ENCODE measurements at places on chromosomes 7 and 10.

GRCh38 chr10:30039567-30039966, 19.8 kb downstream of the JCAD start:
- no peak for DNase-seq

- DNase-seq, result no peak
These were observed 353.4 kb downstream of the FGFR2 start for GRCh38 chr10:121244818-121245217.

DNA sequence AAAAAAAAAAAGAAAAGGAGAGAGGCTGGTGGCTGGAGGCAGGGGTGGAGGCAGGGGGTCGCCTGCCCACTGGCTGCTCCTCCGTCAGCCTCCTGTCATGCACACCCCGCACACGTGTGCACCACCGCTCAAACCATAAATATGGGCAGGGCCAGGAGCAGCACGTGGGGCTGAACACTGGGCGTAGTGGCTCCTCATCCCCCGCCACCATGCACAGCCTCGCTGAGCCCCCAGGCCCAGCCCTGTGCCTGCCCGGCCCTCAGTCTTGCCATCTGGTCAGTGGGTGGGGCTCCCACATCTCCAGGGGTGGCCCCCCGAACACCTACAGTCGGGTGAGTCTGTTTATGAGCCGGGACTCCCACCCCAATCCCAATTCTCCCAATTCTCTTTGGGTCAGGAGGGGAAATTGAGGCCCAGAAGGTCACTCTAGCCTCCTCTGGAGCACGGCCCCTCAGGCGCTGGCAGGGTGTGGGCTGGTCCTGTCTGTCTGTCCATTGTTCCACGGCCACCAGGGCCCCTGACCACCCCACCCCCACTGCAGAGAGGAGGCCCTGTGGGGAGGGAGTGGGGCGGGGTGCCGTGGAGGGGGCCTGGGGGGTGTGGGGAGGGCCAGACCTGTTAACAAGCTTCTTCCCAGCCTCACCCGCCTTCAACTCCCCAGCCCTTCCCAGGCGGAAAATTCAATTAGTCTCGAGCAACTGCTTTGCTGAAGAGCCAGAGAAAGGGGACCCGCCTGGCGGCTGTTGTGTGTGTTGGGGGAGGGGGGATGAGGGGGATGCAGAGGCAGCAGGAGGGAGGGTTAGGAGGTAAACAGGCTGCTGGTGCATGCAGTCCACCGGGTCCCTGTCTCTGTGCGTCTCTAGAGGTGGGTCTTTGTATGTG, 19.5 kb upstream of the GRIFIN start:
- no peak for DNase-seq

DNA sequence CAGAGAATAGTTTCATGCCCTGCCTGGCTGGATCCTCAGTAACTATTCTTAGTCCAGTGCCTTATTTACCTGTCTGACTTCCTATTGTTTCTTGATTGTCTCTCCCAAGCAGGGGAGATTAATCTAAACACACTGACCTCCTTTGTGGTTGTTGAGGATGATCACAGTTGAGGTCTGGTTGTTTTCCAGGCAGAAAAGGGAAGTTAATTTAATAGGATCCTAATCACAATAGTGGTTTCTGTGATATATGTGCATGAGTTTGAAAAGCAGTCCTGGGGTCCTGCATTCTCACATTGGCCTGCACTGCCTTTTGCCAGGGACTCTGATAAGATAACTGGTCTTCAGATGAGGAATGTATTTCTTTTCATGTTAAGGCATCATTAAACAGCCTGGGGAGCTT, 130.1 kb downstream of the SND1 start:
- peak; percentile 62 for DNase-seq

DNA sequence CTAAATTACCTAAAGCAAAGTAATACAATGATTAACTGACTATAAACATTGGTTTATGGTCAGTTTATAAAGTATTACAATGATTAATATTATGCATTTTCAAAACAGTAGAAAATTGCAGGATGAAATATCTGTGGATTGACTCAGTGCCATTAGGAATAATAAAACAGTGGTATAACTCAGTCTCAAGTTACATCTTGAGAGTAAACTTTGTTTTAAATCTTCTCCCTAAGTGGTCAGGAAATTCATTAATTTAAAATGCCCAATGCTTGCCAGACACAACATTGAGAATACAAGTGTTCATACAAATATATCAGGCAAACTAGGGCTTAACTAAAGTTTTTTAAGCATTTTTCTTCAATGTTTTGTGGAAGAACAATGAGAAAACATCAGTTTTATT, 257.8 kb downstream of the ETV1 start:
- no peak for DNase-seq

GRCh38 chr7:130904792-130905191, 170.8 kb upstream of the KLF14 start:
- DNase-seq, result no peak

- DNase-seq, result peak; percentile 1
These were observed 2.7 kb downstream of the CALD1 start for GRCh38 chr7:134782121-134782623.

DNA sequence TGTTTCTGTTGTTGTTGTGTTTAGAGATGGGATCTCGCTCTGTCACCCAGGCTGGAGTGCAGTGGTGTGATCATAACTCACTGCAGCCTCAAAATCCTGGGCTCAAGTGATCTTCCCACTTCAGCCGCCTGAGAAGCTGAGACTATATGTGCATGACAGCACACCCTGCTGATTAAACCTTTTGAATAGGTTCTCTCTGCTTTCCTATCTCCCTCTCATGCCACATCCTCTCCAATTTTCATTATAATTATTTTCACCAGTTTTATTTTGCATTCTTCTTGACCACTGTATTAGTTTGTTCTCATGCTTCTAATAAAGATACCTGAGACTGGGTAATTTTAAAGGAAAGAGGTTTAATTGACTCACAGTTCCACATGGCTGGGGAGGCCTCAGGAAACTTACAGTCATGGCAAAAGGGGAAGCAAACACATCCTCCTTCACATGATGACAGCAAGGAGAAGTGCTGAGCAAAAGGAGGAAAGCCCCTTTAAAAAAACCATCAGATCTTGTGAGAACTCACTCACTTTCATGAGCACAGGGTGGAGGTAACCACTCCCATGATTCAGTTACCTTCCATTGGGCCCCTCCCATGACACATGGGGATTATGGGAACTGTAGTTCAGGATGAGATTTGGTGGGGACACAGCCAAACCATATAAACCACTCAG, 12.9 kb downstream of the AGK start:
- DNase-seq, result peak; percentile 48

- no peak for DNase-seq
These were observed 32.6 kb downstream of the PNLIPRP3 start for GRCh38 chr10:116460219-116460618.

DNA sequence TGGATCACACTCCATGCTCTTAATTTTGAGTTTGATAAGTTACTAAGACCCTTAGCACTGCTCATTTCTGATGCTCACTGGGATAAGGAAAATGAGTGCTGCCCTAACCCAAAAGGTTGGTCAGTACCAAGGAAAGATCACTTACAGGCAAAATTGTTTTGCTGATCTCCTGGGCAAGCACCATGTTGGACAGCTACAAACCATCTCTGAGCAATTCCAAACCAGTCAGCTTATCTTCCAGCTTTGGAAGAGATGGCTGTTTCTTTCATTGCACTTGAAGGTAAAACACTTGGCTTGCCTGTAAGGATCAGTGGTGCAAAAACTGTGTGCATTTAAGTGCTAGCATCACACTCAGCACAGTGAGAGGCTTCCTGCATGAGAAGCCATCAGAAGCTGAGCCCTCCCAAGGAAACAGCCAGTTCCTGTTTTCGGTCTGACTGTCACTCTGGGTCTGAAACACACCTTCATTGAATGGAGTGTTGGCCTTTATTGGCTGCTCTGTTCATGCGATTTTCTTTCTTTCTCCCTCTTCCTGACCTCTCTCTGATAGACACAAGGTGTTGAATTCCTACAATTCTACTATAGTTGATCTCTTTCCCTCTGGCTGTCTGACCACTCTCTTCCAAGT, 126.4 kb upstream of the GHITM start:
- DNase-seq, result no peak

DNA sequence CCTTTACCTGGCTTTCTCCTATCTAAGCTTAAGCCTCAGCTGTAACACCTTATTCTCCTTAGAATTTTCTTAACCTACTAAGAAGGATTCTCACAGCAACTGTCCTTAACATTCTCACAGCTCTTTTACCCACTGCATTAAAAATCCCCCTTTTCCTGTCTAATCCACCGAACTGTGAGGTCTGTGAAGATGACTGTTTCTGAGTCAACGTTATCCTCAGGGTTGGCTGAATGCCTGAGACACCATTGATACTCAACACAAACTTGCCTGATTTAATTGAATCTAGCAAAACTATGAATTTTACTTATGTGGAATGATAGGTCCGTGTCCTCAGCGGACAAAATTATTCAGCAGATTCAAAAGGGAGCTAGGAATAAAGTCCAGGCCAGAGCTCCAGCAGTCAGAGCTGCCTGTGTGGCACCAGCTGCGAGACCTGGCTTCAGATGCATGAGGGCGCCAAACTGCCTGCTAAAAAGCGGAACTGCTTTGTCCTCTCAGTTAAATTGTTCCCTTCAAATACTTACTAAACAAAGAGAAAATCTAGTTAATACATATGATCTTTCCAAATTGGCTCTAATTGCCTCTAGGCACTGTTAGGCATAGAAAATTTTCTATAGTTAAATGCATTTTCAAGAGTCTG, 33.4 kb upstream of the VWDE start:
- DNase-seq, result peak; percentile 67

GRCh38 chr7:55549457-55549856, 22.8 kb downstream of the VOPP1 start:
- DNase-seq, result no peak

GRCh38 chr7:69419934-69420333, 178.3 kb upstream of the AUTS2 start:
- DNase-seq, result peak; percentile 21

DNA sequence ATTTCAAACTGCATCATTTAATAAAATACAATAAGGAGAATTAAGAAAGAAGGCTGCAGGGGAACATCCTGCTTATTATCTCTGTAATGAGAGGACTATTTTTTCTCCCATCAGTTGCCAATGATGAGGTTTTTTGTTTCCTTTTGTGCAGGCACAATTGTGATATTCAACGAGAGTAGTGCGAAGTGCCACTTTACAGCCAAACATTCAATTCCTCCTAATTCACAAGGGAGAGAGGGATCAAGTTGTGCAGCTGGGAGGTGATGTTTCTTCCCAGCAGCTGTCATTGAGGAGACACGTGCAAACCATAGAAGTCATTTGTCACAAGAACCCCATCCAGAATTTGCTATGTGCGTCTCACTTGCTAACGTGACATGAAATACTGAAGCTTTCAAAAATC, 81.6 kb upstream of the ICA1 start:
- no peak for DNase-seq

GRCh38 chr10:89547853-89548513, 12.6 kb upstream of the SLC16A12 start:
- no peak for DNase-seq

- no peak for DNase-seq
These were observed 167.2 kb downstream of the EVX1 start for GRCh38 chr7:27409776-27410175.

DNA sequence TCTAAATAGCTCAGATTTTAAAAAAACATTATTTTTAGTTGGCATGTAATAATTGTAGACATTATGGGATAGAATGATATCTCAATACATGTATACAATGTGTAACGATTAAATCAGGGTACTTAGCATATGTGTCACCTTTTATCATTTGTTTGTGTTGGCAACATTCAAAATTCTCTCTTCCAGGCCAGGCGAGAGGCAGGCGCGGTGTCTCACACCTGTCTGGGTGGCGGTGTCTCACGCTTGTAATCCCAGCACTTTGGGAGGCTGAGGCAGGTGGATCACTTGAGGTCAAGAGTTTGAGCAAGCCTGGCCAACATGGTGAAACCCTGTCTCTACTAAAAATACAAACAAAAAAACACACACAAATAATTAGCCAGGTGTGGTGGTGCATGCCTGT, 151.7 kb downstream of the RTKN2 start:
- DNase-seq, result no peak

GRCh38 chr10:78747401-78748234, 321.1 kb upstream of the ZMIZ1 start:
- DNase-seq, result no peak

GRCh38 chr7:69104023-69104422, 494.3 kb upstream of the AUTS2 start:
- no peak for DNase-seq

GRCh38 chr7:149409895-149410294, 51.0 kb downstream of the ZNF777 start:
- no peak for DNase-seq

DNA sequence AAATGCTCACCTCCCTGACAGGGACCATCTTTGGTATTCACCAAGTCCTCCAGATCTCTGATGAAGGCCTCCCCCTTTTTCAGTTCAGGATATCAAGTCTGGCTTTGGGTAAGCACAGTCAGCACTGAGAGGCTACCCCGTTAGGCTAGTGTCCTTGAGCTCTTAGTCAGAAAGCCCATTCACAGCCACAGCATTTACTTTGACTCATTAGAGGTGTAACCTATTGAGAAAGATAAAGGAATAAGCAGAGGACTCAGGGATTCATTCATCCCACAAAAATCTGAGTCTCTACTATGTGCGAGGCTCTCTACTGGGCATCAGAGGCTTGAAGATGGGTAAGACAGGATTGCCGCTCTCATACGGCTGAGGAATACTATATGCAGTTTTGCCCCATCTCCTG, 14.0 kb upstream of the RAMP3 start:
- DNase-seq, result no peak

DNA sequence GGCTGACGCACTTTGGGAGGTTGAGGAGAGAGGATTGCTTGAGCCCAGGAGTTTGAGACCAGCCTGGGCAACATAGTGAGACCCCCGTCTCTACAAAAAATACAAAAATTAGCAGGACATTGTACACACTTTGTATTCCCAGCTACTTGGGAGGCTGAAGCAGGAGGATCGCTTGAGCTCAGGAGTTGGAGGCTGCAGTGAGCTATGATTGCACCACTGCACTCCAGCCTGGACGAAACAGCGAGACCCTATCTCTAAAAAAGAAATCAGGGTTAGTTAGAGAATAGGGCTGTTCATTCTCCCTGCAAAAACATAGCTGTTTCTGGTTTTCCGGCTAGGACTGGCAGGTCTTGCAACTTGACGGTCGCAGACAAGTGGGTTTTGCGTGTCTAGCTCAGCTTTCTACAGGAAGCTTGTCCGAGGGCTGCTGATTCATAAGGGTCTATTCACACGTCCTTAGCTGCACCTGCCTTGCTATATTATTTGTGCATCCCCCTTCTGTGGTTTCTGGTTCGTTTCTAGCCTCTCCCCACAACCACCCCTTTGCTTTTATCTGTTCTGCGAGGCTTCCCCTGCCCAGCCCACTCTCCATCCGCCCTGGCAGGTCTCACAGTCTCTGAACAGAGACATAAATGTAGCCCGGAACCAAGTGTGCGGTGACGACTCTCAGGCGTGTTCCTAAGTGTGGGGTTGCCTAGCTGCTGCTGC, 10.7 kb downstream of the AMZ1 start:
- no peak for DNase-seq

DNA sequence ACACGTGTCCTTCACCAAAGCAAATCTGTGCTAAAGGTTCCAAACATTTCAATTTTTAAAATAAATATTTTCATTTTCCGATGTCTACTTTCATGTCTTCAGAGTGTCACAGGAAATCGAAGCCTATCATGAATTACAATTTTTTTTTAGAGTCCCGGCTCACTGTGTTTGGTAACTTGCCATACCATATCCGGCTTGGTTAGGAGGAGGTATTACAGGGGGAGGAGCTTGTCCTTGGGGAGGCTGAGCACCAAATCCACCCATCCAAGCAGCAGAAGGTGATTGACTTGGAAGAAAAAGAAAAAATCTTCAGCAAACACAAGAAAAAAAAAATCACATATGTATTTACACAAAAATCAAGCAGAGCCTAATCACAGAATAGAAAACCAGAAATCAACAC, 21.3 kb downstream of the TIAL1 start:
- no peak for DNase-seq

All from OCI-M1 (cell line).